ENCODE measurements at places on chromosomes 16 and 17.

- no peak for DNase-seq
Measured at GRCh38 chr17:50168319-50168718, 2.5 kb downstream of the SGCA start.

- DNase-seq, result peak; percentile 69
Measured at GRCh38 chr16:56610017-56610608, 1.7 kb downstream of the MT2A start.

DNA sequence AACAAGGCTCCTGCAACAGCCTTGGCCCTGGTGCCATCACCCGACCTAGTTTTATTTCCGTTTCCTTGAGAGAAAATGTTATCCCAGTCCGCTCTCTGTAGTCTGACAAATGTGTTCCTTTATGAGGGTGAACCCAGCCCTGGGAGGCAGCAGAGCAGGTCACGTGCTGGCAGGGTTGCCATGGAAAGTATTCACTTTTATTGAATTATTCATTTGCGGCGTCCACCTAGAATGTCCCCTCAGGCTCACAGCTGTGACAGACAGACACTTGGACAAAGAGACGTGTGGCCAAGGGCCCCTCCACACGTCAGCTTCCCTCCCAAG is 90.0 kb downstream of the WSCD1 start:
- DNase-seq, result no peak

DNA sequence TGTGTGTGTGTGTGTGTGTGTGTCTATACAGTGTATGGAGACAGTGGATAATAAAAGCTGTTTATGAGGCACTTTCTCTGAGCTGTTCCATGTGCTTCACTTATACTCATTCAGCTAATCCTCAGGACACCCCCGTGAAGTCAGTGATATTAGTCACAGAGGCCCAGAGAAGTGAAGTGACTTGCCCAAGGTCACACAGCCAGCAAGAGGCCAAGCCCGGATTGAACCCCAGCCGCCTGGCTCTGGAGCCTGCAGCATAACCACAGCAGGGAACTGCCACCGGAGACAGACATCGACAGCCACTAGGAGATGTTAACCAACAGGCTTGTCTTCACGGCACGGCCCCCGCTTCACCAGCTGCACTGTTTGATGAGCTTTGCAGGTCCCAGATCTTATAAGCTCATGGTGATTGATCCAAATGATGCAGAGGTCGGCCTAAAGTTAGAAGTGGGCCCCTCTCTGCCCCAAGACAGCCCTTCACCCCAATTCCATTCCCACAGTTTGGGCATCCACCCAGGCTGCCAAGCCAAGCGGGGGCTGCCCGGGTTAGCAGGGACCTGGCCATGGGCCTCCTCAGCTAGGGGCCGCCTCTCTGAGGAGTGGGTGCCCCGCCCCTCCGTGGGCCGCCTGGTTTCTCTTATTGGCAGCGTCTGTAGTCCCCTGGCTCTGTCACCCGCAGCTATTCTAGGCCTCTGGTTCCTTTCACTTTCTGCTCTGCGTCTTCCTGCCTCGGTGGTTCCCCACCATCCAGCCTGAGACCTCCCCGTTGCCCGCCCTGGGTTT is 30.9 kb downstream of the SOCS1 start:
- DNase-seq, result peak; percentile 85

DNA sequence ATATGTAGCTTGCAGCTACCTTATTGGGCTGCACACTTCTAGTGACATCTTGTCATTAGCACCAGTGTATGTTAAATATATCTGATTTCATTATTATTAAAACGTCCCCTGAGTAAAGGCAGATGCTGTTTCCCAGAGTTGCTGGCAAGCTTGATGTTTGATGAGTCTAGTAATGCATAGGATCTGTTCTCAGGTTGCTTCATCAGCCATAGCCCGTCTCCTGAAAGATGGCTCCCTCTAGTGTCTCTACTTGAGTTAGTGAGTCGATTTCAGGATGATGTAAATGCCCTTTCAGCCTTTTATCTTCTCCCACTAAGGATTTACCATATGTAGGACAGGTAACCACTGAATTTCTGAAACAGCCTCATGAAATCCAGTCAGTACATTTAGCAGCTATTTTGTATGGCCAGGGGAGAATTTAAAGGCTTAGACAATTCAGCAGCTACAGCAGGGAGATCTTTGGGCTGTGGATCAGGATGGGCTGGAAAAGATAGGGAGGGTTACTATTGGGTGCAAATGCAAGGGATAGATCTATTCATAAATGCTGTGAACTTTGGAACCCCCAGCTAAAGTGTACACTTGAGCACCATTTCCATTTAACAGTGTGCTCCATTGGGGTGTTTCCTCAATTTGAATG is 376.3 kb downstream of the CNTNAP4 start:
- no peak for DNase-seq

DNA sequence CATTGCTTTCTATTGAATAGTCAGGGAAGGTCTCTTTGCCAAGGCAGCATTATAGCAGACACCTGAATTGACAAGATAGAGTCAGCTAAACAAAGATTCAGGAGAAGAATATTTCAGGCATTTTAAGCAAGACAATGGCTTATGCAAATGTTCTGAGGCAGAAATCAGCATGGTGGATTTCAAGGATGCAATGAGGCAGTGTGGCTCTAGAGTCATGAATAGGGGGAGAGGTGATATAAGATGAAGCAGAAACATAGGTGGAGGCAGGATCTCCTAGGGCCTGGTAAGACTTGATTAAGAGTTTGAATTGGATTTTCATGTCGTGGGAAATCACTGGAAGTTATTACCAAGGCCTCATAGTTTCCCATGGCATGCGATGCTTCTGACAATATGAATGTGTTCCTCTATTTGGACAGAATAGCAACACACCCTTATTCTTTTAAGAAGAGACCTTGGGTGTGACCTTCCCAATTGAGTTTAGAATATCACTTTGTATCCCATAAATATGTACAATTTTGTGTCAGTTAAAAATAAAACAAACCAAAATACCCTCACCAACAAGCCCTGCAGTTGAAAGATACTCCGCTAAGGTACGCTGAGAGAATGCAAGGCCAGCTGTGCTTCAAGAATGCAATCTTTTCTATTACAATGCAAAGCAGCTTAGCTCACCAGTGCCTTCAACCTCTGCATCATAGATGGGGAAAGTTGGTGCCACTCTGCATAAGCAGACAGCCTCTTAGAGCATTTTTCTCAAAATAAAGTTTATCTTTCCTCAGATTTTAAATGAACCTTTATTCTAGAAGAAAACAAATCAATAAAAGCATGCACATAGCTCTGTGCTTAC is 139.6 kb upstream of the SALL1 start:
- no peak for DNase-seq

DNA sequence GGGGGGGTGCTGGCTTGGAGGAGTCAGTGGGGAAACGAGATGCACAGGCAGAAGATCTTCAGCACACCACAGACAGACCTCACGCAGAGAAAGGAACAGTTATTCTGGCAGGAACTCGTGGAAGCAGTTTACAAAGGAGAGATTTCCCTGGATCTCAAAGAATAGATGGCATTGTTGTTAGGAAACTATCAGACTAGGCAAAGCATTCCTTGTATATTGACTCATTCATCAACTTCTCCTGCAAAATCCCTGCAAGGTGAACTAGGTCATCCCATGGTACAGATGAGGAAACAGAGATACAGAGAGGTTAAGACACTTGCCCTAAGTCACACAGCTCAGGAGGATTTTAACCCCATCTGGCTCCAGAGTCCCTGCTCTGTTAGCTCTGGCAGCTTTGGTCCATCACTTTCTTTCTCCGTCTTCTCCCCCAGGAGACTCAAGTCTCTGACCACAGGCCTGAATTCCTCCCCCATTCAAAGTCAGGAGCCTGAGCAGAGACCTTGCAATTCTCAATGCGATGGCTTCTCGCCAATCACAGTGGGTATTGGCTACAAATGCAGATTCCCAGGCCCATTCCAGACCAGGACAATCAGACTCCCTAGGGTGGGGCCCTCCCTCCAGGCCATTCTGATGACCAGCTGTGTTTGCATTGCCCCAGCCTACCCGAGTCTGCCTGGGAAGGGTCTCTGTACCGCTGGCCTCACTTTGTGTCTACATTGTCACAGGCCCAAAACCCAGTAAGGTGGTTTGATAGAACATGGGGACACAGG is 56.4 kb downstream of the LITAF start:
- DNase-seq, result no peak

- DNase-seq, result no peak
Measured at GRCh38 chr16:87375426-87376135, 8.0 kb downstream of the FBXO31 start.

- DNase-seq, result no peak
Measured at GRCh38 chr17:74454197-74455024, 12.0 kb upstream of the CD300A start.

DNA sequence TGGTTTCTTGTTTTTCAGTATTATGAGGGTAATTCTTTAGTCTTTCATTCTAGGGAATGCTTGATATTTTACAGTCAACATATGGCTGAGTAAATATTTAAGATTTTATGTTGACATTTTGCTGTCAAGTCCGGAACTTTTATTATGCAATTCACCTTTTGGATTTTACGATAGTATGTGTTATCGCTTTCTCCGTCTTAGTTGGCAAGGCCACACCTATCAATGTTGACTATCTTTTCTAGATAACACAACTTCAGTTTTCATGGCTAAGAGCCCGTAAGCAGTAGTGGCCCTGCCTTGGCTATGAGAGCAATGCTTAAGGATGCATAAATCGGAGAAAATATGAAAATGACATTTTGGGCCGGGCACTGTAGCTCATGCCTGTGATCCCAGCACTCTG is 39.5 kb upstream of the CDH13 start:
- DNase-seq, result no peak

DNA sequence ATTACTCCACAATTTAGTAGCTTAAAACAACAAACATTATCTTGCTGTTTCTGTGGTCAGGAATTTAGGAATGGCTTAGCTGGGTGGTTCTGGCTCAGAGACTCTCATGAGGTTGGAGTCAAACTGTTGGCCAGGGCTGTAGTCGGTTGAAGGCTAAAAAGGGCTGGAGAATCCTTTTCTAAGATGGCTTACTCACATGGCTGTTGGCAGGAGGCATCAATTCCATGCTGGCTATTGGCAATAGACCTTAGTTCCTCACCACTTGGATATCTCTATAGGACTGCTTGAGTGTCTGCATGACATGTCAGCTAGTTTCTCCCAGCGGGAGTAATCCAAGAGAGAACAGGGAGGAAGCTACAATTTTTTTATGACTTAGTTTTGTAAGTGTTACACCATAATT is 6.6 kb upstream of the EFCAB13 start:
- no peak for DNase-seq

DNA sequence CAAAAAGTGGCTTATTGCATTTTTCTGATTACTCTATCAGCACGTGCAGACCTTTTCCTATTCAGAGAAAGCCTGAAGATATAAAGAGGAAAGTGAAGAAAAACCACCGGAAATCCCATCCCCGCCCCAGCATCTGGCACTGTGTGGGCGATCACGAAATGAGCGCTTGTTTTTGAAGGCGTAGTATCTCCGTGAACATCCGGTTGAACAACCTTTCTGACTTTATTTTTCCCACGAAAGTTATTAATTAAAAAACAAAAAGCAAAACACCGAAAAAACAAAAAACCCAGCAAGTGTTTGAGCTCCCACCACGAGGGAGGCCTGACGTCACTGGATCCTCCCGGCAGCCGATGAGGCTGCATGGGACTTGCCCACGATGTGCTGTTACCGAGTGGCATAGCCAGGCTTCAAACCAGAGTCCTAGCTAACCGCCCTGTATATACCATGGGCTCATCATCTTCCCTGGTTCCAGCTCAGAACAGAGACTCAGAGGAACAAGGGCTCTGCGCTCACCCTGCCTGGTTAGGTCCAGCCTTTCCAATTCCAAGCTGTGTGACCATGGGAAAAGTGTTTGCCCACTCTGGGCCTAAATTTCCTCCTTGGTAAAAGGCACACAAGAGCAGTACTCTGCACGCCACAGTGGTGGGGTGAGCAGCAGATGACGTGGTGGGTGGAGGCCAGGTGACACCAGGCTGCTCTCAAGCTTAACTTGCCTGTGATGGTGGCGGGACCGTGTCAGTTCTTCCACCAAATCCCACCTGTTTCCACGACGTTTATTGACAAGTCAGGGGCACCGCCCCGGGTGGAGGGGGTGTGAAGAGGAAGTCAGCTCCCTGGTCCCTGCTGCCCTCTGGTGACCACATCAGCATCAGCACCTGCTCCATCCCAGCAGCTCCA is 34.3 kb upstream of the IL21R start:
- peak; percentile 92 for DNase-seq

DNA sequence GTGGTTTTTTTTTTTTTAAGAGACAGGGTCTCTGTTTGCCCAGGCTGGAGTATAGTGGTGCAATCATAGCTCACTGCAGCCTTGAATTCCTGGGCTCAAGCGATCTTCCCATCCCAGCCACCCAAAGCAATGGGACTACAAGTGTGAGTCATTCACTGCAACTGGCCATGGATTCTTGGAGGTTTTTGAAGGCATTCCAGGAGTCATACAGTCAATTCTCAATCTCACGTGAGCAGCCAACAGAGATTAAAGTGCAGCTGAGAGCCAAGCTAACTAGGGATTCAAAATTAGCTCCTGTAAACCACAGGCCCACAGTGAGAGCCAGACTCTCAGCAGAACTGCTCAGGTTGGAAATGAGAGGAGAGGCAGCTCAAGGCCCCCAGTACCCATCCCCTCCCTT is 30.2 kb downstream of the XPO6 start:
- no peak for DNase-seq

DNA sequence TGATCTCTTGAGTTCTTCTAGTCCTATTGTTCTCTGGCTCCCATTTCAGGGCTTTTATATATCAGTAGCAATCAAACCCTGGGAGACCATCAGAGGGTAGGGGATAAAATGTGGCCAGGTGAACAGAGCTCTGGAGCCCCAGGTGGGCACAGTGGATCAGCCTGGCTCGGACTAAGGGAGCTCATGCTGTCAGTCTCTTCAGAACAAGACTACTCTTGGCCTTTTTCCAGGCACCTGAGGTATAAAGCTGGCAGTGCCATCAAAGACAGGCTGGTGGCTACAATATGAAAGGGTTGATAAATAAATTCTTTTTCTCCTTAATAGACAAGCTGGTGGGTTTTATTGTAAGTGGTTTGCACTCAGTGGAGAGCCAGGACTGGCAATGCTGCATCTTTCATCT is 160.0 kb upstream of the CCL2 start:
- no peak for DNase-seq

DNA sequence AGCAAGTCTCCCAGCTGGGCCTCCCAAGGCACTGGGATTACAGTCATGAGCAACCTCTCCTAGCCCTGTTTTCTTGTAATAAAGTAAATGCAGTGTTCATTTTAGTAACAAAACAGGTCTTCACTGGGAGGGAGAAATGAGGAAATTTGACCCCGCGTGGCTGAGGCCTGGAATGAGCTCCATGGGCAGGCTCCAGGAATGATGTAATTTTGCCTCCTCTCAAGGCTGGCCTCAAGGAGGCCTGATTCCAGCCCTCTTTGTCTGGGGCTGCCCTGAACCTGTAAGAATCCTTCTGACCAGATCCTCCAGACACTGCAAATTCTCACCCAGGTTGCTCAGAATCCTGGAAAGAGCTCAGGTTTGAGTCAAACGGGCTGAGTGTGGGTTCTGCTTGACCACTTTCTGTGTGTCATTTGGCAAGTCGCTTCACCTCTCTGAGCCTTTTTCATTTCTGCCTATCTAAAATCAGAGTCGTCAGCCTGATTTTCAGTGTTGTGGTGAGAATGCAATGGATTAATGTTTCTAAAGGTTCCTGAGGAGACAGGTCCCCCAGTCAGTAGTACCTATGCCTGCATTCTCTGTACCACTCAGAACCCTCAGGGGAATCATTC is 57.1 kb downstream of the RAB11FIP4 start:
- DNase-seq, result no peak
